ENCODE measurements at places on chromosomes 4 and X.

- no peak for DNase-seq
Measured at GRCh38 chrX:153420851-153421599, 9.8 kb downstream of the ZFP92 start.

DNA sequence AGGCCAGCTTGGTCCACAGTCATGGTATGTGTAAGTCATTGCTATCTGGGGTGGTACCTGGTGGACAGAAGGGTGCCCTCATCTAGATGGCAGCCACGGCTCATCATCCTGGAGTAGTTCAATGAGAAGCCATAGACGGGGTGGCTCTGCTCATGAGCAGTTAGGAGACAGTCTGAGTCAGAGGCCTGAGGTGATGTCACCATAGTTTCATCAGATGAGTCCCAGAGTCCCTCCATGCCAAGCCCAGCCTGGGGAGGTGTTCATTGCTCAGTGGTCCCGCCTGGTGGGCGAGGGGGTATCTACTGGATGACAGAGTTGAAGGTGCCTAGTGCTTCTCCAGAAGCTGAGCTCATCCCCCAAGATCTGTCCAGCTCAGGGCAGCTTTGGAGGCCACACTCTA, 49.8 kb downstream of the DLG3 start:
- no peak for DNase-seq

DNA sequence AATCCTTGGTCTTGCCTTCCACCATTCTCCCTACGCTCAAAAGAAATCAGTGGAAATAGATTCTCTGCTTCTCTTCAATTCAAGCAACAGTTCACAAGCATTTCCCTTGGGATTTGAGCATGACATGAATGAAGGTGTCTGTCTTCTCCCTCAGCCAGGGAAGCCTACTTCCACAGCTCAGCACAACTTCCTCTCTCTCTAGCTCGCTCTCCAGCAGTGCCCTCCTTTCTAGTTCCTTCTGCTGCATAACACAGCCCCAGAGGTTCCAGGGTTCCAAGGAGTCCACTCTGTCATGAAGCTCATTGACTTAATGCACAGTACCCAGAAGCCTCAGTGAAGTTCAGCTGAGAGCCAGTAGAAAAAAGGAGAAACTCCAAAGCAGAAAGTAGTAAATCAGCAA, 81.3 kb downstream of the PLS3 start:
- no peak for DNase-seq

- no peak for DNase-seq
Measured at GRCh38 chrX:132022198-132022966, 720 bp upstream of the STK26 start.

DNA sequence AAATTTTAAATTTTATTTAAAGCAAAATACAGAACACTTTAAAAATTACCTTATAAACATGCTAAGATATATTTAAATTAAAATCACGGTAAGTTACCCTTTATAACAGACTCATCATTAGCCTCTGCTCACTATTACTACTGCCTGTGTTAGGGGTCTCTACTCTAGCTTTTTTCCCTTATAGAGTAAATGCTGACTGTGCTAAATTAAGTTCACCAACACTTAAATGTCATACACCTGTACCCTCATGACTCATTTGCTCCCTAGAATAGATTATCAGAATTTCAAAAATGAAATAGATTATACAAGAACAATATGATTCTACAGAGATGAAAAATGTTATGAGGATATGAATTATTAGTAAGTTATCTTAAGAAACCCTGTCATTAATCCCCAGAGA, 131.1 kb upstream of the INPP4B start:
- DNase-seq: no peak

GRCh38 chr4:97866821-97867556, 276.3 kb downstream of the STPG2 start:
- DNase-seq: no peak

DNA sequence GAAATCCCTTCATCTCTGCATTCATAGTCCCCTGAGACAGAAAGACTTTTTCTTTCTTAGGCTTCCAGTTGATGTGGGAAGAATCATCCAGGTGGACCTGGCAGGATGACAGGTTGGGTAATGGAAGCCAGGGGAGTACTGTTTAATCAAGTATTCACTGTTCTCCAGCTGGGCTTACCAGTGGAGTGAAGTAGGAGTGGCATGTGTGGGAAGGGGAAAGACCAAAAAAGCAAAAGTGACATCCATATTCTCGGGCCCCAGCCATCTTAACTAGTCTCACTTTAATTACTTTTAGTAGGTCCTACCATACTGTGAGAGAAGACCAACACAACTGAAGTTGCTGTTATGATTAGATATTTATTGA, 18.5 kb downstream of the VSIG4 start:
- no peak for DNase-seq

GRCh38 chr4:142088906-142089305, 452.5 kb downstream of the IL15 start:
- no peak for DNase-seq

DNA sequence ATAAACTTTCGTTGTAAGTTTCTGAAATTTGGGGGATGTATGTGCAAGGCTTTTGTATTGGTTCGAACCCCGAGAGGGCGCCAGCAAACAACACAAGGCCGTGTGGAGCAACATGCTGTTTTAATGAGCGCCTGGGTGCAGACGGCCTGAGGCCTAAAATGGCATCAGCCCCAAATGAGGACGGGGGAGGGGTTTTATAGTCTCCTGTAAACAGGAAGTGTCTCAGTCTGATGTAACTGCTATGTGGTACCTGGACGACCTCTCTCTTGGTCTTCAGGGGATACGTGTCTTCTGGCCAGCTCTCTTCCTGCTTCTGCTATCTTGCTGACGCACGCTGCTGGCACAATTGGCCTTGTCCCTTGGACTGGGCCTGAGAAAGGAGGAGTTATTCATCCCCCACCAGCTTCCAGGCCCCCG, 1348.0 kb downstream of the ADGRL3 start:
- DNase-seq: no peak

DNA sequence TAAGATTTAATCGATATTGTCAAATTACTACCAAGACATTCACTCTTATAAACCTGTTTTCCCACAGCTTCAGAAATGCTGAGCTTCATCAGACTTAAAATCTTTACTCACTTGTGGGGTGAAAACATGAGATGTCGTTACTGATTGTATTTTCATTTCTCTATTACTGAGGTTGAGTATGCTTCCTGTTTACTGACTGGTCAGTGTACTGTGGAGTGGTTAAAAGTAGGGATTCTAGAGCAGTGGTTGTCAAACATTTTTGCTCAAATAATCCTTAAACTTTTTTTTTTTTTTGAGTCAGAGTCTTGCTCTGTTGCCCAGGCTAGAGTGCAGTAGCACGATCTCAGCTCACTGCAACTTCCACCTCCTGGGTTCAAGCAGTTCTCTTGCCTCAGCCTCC, 50.3 kb downstream of the NSUN7 start:
- DNase-seq: no peak

- DNase-seq: no peak
Measured at GRCh38 chrX:49268702-49269009, 937 bp upstream of the PPP1R3F start.

GRCh38 chr4:156969911-156970310, 1.7 kb downstream of the PDGFC start:
- DNase-seq: no peak

DNA sequence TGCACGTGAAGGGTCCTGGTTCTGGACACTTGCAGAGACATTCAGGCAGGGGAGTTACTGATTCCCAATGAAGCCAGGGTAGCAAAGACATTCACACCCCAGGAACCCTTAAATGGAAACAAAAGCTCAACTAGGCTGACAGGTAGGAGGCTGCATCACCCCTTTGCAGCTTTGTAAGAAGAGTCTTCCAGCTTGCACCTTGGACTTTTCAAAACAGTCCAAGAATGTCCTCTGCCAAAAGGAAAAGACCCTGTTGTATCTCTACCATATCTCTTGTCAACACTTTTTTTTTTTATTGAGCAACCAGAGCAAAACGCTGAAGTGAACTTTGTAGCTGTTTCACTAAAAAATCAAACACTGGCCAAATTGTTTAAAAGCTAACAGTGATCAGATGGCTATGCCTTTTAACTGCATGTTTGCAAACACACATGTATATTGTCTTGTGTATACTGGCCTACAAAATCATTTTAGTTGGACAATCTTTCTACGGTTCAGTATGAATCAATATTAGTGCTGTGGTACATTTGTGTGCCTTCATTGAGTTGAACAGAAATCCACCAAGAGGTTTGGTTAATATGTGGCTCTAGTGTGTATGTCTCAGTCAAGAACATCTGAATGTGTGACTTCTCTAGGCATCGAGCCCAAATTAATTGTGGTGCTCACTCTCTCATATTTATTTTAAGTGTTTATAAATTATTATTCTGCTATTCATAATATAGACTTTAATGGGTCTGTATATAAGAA, 18.5 kb upstream of the WWC2 start:
- DNase-seq: no peak

- DNase-seq: no peak
Measured at GRCh38 chr4:141124224-141124623, 9.0 kb downstream of the RNF150 start.

GRCh38 chr4:26736621-26737020, 124.0 kb upstream of the STIM2 start:
- no peak for DNase-seq
